ENCODE measurements at places on chromosomes 2 and 18.

- no peak for DNase-seq
These were observed at the start of gene TET3 for GRCh38 chr2:73984203-73984921. TSS of gene TET3 (plus strand) at chr2:73984910. CDS start at chr2:73986404, 1,494 bp downstream.

DNA sequence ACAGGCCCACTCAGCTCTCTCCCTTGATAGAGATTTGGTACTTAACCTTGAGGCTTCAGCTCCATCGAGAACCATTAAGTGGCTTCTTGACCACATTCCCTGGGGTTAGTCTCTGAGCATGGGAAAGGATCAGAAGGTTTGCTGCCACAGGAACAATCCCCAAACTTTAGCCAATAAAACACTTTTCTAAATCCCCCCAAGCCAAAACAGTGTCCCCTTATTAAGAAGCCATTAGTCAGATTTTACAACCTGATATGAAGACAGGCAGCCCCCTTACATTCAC, 37.7 kb upstream of the SLC8A1 start:
- DNase-seq = no peak

DNA sequence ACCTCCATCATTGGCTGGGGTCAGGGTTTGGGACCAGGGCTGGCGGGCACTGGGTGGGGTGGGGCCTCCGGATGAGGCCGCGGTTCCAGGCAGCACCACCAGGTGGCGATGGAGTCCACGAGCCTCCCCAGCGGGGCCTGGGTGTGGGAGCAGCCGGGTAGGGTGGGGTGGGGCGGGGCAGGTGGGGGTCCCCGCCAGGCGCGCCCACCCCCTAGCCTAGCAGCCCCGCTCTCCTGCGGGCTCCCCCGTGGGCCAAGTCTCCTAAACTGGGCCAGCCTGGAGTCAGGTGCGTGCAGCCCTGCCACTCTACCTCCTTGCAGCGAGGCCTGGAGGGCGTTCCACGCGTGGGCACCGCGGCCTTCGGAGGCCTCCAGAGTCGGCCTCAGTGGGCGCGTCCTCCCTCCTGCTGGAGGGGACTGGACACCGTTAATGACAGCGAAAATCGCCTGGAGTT, 187.5 kb downstream of the TWIST2 start:
- peak; percentile 11 for DNase-seq

DNA sequence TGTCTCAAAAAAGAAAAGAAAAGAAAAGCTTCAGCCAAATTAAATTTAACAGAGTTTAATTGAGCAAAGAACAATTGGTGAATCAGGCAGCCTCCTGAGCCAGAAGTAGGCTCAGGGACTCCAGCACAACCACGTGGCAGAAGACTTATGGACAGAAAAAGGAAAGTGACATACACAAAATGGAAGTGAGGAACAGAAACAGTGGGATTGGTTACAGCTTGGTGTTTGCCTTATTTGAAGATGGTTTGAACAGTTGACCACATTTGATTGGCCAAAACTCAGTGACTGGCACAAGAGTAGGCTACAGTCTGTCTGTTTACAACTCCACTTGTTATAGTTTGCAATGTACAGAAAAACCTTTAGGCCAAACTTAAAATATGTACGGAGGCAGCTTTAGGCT, 83.1 kb downstream of the SOCS6 start:
- DNase-seq = no peak

Measured in fibroblast of villous mesenchyme (primary cell).